ENCODE measurements at places on chromosomes 6 and 20.

- no peak for DNase-seq
Observed at GRCh38 chr6:161561908-161562307, 288.0 kb upstream of the AGPAT4 start.

DNA sequence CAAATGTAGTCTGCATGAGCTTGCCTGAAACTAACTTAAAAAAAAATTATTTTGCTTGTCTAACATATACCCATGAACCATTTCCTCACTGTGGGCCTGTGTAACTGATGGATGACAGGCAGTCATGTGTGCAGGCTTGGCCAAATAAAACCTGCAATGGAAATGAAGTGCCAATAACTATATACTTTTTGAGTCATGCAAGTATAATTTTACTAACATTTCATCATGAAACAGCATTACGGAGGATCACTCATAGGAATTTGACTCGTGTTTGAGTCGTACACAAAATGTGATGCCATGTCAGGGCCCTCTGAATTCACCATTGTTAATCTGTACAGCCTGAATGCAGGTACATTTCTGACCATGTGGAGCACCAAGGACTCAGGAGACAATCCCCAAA lies 46.6 kb downstream of the HDDC2 start:
- DNase-seq: no peak

DNA sequence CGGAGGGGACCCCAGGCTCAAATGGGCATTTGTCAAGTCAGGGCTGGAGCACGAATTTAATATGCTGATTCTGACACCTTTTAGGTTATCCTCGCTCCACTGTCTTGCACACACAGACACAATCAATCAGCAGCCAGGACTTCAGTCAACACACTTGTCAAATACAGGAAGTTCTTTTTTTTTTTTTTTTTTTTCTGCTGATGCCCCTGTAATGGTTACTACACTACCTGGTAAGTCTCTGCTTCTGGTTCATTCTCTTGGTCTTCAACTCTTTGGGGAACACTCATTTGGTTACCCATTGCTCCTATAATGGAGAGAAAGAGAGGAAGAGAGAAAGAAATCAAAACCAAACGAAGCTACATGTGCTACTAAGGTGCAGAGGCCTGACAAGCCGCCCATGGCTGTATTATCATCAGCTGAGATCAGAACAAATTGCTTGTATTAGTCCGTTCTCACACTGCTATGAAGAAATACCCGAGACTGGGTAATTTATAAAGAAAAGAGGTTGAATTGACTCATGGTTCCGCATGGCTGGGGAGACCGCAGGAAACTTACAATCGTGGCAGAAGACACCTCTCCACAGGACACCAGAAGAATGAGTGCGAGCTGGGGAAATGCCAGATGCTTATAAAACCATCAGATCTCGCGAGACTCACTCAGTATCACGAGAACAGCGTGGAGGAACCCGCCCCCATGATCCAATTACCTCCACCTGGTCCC lies 11.8 kb downstream of the BCAS1 start:
- no peak for DNase-seq

- no peak for DNase-seq
Observed at GRCh38 chr6:3509336-3509735, 52.5 kb upstream of the SLC22A23 start.

Data from SK-N-MC (cell line).